ENCODE measurements at places on chromosomes 5 and 9.

- DNase-seq, result no peak
These were observed 498.0 kb downstream of the SPOCK1 start for GRCh38 chr5:137001026-137001569.

GRCh38 chr5:151254556-151254955 is 1.6 kb downstream of the GM2A start:
- no peak for DNase-seq

GRCh38 chr9:79952401-79952800 is 380.6 kb downstream of the TLE4 start:
- no peak for DNase-seq

DNA sequence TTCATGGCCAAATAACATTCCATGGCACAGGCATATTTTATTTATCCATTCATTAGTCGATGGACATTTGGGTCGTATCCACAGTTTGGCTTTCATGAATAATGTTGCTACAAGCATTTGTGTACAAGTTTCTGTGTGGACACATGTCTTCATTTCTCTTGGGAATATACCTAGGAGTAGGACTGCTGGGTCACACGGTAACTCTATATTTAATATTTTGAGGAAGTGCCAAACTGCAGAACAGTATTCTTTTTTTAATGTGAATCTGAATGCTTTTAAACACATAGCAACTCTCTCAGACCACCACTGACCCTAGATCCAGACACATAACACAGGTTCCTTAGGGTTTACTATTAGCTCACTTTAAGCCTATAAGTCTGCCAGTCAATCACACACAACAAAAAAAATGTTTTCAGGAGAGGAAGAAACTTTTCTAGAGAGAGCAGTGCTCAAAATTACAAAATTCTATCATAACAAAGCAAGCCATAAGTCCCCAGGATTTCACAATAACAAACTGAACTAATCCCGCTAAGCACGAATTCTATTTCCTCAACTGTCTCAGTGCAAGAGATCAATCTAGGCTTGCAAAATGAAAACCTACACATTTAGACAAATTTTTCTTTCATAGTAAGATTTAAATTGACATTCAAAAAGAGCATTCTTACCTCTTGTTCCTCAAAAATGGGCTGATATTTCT is 41.8 kb upstream of the GABBR2 start:
- DNase-seq, result no peak

DNA sequence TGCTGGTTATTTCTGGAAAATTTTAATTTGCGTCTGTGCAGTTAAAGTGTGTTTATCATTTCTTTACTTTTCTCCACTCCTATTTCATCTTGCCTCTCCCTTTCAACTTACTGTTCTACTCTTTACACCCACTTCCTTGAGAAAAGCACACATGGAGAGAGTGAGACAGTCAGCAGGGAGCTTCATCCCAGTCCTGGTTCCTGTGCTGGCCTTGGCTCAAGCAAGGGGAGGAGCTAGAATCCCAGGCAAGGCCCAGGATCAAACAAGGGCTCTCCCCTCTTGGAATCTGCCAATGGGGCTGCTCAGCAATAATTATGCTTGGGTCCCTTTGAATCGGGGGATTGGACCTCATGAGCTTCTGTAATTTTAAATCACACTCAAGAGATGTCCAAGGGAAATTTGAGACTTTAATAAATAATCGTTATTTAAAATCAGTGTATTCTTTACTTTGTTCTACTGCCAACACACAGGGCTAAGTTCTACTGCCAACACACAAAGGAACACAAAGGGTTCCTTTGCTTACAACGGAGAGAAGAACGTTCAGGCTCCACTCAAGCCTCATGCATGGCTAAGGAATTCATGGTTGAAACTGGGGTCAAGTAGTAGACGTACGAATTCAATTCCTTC is 439.3 kb upstream of the DAB2 start:
- no peak for DNase-seq

DNA sequence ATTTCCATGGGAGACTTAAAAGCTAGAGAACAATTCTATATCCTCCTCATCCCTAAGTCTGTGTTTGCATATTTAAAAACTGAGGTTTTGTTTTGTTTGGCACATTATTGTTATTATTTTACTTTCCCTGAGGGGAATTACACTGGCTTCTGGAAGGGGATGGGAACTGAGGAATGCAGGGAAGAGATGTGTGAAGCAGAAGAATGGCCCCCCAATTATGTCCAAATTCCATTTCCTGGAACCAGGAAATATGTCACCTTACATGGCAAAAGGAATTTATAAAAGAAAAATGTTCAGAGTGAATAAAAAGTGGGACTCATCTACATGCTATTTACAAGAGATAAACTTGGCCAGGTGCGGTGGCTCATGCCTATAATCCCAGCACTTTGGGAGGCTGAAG is 129.8 kb downstream of the MARCHF11 start:
- DNase-seq, result no peak

DNA sequence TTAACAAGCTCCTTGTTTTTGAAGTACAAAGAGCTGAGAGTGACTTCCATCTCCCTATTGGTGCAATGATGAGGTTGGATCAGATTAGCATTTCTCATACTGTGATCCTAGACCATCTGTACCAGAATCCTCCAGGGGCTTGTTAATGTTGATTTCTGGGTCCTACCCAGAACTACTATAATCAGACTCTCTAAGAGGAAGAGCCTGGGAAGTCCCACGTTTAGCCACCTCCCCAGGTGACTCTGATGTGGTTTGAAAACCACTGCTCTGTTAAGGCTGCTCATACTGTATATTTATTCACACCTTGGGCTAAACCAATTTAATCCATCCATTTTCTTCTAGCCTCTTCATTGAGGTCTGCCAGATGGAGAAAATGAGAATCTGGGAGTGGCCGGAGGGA is 49.6 kb upstream of the SMIM32 start:
- no peak for DNase-seq

- no peak for DNase-seq
These were observed 52.9 kb downstream of the CAMK4 start for GRCh38 chr5:111277061-111277460.

- DNase-seq, result no peak
These were observed 115.7 kb upstream of the C9orf72 start for GRCh38 chr9:27688954-27689353.

GRCh38 chr9:107569174-107569573 is 79.6 kb upstream of the KLF4 start:
- DNase-seq, result no peak

DNA sequence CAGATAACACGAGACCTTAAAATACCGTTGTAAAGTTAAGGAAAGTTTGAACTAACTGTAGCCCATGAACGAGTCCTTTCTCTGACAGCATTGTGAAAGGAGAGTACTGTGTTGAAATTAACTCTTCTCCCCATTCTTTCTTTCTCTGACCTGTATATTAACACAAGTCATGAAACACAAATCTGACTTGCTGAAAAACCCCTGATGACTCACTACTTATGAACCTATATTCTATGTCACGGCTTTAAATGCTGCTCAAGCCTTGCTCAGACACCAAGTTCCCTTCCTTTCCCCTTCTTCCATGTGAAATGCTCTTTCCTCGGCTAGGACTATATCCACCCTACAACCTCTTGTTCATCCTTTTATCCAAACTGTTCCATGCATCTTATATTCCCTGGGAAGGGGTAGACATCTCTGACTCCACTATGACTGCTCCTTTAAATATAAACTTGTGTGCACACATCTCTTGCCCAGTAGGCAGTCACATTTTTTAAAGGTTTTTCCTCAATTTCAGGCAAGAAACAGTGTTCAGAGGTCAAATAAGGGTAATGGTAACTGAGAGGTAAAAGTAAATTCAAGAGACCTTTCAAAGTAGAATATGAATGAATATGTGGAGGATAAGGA is 142.9 kb downstream of the NFIB start:
- DNase-seq, result no peak

- no peak for DNase-seq
These were observed 19.8 kb downstream of the PALM2AKAP2 start for GRCh38 chr9:109799792-109800191.

All from CMK (cell line).